ENCODE measurements at places on chromosomes 6 and 20. TPM values are rescaled to one million over a fixed set of nuclear protein-coding genes. Genes with fewer than 3 reads are reported as not detected.

Gene BLOC1S5
- 21.8 TPM for total RNA-seq

Gene CEP250
- total RNA-seq: 59.0 TPM

Gene SS18L1
- 39.6 TPM for total RNA-seq

Gene ECT2L
- total RNA-seq: not detected

Gene TRIM15
- total RNA-seq: not detected

Gene EYA4
- total RNA-seq: 1.5 TPM

Gene PXDC1
- total RNA-seq: 5.2 TPM

Gene TNF
- 0.42 TPM for total RNA-seq

Gene SGK2
- 1.1 TPM for total RNA-seq

DNA sequence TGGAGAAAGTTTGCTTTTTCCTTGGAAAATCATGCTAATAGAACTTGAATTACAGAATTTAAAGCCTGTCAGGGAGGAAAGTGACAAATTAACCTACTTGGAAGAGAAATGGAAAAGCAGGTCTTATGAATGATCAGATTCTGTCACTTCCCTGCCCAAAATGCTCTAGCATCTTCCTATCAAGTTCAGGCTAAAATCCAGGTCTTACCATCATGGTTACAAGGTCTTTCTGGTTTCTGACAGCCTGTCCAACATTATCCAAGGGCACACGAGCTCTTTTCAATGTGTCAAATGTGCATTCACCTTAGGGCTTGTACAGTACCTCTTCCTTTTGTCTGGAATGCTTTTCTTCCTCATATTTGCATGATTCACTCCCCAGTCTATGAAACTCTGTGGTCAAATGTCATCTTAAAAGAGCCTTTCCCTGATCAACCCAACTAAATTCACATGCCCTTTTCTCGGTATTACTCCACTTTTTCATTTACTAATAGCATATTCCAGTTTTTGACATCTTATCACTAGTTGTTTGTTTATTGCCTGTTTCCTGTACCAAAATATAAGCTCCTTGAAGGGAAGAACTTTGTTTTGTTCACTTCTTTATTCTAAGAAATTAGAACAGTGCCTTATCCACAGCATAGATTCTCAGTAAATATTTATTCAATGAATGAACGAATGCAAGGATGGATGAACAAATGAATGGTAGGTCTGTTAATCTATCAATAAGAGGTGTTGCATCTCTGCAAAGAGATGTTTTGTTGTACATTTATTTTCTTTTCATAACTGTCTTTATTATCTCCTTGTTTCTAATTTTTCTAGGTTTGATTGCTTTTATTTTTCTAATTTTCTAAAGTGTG lies 139.5 kb downstream of the BCAS1 start:
- no peak for DNase-seq

- DNase-seq: no peak
Observed at GRCh38 chr6:164825386-164825785, 484.0 kb downstream of the C6orf118 start.

- no peak for DNase-seq
Observed at GRCh38 chr20:61173961-61174725, 77.9 kb upstream of the CDH4 start.

DNA sequence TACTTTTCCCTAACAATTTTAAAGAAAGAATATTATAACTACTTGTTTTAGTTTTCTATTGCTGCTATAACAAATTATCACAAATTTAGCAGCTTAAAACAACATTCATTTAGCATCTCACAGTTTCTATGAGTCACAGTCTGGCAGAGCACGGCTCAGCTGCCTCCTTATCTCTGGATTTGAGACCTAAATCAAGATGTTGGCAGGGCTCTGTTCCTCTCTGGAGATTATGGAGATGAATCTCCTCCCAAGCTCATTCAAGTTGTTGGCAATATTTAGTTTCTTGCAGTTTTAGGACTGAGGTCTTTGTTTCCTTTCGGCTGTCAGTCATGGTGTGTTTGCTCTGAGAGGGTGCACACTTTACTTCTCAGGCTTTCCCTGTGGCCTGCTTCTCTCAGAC lies 1065.8 kb upstream of the EYS start:
- DNase-seq: peak; percentile 76

DNA sequence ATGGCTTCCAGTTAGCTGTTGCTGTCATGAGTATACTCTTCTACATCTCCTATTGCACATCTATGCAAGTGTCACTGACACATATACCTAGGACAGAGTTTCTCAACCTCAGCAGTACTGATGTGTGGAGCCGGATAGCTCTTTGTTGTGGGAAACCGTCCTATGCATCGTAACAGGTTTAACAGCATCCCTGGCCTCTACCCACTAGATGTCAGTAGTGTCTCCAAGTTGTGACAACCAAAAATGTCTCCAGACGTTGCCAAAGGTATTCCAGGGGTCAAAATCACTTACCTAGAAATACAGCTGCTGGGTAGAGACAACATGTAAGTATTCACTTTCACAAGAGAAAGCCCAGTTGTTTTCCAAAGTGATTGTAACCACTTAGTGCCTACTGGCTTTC lies 637.6 kb downstream of the RNF144B start:
- peak; percentile 70 for DNase-seq

DNA sequence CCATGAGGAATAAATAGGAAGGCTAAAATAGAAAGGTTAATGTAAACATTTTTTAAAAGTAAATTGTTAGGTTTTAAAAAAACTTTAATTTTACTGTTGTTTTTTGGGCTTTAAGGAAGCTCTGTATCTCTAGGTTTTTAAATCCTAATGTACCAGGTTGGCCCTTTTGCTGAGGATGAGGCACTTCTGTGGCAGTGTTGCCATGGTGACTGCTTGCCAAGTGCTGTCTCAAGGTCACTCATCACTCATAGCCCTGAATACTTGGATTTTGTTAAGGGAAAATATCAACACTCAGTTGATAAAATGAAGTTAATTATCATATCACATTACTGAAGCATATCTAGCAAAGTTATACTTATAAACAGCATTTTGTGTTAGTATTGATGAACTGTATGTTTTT lies 50.2 kb downstream of the NCOA3 start:
- no peak for DNase-seq

GRCh38 chr20:52727740-52728456 lies 244.3 kb upstream of the TSHZ2 start:
- DNase-seq: no peak

DNA sequence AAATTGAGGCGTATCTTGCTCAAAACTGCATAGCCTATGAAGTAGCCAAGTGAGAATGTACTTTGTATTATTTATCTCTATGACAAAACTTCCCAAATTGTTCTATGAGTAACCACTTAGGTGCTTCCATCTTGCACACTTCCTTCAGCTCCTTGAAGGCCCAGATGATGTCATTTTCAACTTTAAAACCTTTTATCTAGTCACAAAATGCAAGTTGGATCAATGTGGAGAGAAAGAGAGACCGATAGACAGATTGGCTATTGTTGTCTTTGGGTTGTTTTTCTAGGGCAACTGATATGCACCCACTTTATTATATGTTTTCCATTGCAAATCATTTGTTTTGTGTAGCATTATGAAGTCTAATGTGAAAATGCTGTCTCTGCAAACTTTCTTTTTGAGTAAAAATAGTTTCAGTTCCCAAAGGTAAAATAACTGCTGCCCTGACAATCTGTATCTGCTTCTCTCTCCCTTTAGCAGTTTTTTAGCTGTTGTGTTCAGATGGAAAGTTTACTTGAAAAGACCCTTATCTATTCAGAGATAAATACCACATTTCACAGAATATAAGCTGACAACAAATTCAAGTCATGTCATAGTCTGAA lies 73.7 kb upstream of the CITED2 start:
- no peak for DNase-seq

GRCh38 chr20:5222919-5223634 lies 93.7 kb downstream of the PROKR2 start:
- DNase-seq: peak; percentile 79

- peak; percentile 48 for DNase-seq
Observed at GRCh38 chr6:147285087-147285855, 81.1 kb downstream of the STXBP5 start.

DNA sequence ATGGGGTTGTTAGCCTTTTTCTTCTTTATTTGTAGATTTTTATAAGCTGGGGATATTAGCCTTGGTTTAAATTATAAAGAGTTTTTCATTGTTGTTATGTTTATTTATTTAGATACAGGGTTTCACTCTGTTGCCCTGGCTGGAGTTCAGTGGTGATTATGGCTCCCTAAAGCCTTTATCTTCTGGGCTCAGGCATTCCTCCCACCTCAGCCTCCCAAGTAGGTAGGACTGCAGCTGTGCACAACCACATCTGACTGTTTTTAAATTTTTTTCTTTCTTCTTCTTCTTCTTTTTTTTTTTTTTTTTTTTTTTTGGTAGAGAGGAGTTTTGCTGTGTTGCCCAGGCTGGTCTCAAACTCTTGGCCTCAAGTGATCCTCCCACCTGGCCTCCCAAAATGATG lies 80.9 kb downstream of the UBE3D start:
- no peak for DNase-seq

- no peak for DNase-seq
Observed at GRCh38 chr6:169165561-169166300, 87.9 kb downstream of the THBS2 start.

DNA sequence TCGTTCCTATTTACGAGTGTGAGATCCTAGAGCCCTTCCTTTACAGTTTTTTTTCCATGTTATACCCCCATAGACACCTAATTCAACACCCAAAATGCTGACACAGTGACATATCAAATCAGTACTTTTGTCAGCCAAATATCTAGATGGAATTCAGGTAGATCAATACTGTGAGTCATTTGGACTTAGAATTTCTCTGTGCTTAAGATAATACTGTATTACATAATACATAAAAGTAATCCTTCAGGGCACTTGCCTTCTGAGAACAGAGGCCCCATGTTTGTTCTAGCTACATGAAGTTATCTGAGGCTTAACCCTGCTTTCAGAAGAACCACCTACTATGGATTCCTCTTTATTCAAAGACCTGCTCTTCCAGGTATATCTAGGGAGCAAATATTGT lies 623.1 kb downstream of the PHF3 start:
- no peak for DNase-seq

DNA sequence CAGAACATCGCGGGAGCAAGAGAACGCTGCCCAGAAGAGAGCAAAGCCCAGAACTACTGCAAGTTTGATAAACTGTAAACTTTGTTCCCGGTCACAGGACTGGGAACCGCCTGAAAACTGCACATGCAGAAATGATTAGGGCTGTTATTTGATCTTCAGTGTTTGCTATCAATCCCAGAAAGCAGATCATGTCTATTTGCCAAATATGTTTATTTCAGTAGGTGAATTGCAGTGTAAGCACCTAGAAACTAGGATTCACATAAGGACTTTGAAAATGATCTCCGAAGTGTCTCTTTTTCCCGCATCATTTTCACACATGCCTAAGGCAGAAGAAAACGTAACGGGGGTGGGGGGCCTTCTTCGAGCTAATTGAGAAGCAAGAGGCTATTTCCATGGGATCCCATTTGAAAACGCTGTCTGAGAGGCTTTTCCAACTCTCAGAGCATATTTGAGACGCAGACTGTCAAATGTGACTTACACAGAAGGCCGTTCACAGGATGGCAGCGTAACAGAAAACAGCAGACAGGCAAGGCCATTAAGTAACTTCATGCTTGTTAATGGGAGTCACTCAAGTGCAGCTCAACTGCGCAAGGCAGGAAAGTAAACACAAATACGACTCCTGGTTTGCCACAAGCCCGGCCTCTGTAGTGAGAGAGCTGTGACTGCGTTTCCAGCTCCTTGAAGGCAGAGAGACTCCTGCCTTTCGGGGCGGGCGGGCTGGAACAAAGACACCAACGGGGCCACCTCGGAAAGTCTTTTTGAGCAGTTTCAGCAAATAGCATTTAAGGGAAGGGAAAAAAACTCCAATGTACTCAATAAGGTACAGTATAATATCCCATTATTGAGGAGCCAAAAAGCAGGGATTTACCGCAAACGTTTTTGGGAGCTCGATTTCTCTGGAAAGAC lies 144.7 kb upstream of the ZNF217 start:
- peak; percentile 60 for DNase-seq

DNA sequence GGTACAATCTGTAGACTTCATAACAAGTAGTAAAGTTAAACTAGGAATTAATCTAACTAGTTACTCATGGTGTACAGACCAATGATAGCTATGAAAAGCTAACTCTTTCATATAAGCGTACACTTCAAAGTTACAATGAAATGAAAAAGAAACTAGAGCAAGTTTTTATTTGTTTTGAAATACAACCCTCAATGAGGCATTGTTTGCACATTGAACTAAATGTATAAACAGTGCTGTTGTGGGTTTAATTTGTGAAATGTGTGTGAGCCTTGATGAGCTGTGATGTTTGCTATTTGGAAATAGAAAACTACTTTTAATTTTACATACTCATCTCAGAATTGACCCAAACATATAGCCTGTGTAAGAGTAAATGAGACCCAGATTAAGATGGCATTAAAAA lies 11.1 kb upstream of the EYA4 start:
- no peak for DNase-seq

- peak; percentile 66 for DNase-seq
Observed at GRCh38 chr6:39440039-39440426, 117.5 kb upstream of the KCNK16 start.

DNA sequence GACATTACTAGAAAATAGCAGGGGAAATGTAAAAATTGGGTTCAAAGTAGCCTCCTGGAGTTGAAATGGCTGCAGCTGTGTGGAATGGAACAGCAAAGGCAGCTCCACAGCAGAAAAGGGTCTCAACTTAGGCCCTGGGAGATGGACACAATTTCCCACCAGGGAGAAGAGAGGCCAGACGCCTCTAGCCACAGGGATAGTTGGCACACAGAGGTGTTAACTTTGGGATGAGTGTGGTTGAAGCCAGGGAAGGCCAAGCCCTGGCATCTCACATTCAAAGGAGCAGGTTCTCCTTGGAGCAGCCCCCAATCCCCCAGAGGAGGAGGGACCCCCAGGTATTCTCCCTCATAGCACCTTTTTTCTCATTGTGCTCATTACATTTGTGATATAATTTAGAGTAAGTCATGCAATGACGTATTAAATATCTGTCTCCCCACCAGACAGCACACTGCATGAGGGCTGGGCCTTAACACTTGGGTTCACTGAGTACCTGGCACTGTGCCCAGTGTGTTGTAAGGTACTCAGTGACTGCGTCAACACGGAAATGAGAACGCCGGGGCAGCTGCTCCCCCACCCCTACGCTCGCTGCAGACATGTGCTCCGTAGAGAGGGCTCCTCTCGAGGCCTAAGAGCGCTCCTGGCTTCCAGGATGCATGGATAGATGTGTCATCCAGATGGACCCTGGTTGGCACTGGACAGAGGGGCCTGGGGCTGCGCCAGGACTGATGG lies 76.0 kb upstream of the CD93 start:
- peak; percentile 46 for DNase-seq

GRCh38 chr6:41272591-41273240 lies 13.8 kb downstream of the TREM1 start:
- DNase-seq: no peak

GRCh38 chr20:49615401-49616153 lies 47.6 kb upstream of the PTGIS start:
- DNase-seq: no peak

DNA sequence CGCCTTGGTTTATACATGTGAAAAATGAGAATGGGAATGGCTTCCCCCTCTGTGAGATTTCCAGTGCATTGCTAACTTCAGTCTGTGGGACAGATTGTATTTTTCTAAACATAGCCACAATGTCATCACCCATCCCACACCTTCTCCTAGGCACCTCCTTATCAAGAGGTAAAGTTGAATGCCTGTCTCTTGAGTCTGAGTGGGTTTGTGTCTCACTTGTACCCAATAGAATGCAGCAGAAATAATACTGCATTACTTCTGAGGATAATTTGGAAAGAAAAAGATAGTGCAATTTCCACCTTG lies 27.9 kb downstream of the RIN2 start:
- DNase-seq: no peak

GRCh38 chr20:28562510-28562898 lies 2695.0 kb upstream of the DEFB115 start:
- DNase-seq: no peak

Data from A673 (cell line).